ENCODE measurements at places on chromosomes 5 and 9.
A peak's percentile ranks its signal among the peaks of the same experiment; 100 is the strongest.

GRCh38 chr5:150517272-150518152 is 9.6 kb downstream of the NDST1 start:
- DNase-seq = peak; percentile 96

DNA sequence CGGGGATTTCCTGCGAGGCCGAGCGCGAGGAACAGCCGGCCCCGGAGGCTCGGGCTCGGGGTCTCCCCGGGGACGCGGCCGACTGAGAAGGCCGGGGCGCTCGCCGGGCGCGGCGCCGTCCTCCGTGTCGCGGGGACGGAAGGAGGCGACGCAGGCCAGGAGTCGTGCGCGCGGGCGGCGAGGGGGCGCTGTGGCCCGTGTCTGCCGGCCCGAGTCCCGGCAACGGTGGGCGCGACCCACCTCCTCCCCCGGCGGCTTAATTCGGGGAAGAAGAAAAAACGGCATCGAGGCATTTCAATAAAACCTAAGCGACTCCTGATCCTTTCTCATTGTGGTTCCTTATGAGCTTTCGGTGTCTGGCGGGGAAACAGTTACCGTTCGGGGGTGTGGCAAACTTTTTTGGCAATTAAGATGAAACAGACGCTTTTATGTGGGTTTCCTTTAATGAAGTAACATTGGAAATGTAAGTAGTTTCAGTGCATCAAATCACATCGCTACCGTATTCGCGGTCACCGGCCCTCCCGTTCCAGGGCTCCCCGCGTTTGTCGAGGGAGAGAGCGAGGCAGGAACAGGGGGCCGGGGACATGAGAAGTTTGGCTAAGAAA is 3.7 kb upstream of the IRX2 start:
- no peak for DNase-seq

DNA sequence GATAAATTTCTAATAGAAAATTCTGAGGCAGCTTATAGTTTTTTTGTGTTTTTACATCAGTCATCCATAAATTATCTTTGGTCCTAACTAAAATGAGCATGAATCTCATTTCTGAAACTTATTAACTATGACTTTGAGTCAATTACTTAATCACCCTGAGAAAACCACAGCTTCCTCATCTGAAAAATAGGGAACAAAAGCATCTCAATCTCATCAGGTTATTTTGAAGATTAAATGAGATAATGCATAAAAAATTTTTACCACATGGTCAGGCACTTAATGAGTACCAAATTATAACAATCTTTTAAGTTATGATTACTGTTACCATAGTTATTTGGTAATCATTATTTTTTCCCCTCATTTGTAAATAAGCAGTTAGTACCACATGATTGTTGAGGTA is 279.1 kb downstream of the MAST4 start:
- no peak for DNase-seq

GRCh38 chr5:152551061-152551460 is 146.0 kb upstream of the NMUR2 start:
- no peak for DNase-seq

DNA sequence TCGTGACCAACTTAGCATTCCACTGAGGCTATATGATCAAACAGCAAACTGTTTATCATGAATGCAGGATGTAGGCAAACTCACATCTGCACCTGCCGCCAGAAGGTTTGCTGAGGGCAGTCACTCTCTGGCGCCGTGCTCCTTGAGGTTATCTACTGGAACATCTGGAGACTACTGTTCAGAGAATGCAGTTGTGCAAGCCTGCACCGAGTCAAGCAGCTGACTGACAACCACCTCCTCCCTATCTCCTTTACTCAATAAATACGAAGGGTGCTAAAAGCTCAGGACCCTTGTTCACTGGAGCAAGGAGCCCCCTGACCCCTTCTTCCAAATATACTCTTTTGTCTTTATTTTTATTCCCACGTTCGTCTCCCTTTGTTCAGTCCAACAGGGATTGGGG is 27.1 kb downstream of the CCDC125 start:
- no peak for DNase-seq

- no peak for DNase-seq
These were observed 113.2 kb downstream of the SEC61B start for GRCh38 chr9:99335280-99335679.

- DNase-seq = no peak
These were observed 19.8 kb downstream of the TDRD7 start for GRCh38 chr9:97431549-97432143.

- DNase-seq = no peak
These were observed 4.0 kb downstream of the CAMSAP1 start for GRCh38 chr9:135903358-135903656.

- no peak for DNase-seq
These were observed 87.6 kb upstream of the ANKRD55 start for GRCh38 chr5:56320686-56321085.

DNA sequence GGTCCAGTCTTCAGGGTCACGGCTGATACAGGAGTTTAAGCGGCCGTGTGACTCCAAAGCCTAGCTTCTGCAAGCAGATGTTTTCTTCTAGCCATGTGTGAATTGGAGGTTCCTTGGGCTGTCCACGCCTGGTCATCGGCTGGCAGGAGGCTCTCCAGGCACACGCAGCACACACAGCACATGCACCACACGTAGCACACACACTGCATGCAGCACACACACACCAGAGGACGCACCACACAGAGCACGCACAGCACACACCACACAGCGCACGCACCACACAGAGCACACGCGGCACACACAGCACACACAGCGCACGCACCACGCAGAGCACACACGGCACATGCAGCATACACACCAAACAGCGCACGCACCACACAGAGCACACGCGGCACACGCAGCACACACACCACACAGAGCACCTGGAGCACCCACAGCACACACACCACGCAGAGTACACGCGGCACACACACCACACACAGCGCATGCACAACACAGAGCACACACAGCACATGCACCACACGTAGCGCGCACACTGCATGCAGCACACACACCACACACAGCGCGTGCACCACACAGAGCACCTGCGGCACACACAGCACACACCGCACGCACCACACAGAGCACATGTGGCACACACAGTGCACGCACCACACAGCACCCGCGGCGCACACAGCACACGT is 234.3 kb downstream of the FANCC start:
- DNase-seq = no peak

- DNase-seq = peak; percentile 91
These were observed 21.3 kb upstream of the ANKRD34B start for GRCh38 chr5:80591352-80591751.

GRCh38 chr5:101991486-101991885 is 304.6 kb downstream of the SLCO4C1 start:
- DNase-seq = no peak

GRCh38 chr5:96113170-96113939 is 151.7 kb upstream of the ELL2 start:
- no peak for DNase-seq

DNA sequence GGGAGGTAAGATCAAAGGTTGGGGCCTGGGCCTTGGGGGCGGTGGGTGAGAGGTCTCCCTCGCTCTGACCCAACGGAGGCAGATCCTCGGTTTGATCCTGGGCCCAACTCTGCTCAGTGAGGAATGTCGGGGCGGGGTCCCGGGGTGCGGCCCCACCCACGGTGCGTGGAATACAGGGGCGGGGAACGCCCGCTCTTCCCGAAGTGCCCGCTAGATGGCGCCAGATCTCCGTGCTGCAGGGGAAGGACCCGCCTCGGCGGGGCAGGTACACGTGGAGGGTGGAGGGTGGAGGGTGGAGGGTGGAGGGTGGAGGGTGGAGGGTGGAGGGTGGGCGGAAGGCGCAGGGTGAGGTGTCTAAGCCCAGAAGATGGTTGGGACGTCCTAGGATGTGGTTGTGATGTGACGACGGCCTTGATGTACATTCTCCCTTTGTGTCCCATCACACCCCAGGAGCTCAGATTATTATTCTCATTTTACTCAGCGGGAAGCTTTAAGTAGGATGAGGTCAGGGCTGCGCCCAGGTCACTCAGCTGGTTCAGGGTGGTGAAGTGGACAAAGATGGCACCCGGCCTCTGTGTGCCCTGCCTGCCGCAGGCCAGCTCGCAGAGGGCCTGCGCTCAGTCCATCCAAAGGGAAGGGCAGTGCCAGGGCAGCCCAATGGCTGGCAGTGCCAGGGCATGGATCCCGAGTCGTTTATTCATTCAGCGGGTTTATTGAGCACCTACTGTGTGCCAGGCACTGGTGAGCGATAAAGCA is 9.4 kb upstream of the RPS14 start:
- peak; percentile 74 for DNase-seq

GRCh38 chr9:86097510-86098224 is 1.7 kb downstream of the GOLM1 start:
- no peak for DNase-seq

DNA sequence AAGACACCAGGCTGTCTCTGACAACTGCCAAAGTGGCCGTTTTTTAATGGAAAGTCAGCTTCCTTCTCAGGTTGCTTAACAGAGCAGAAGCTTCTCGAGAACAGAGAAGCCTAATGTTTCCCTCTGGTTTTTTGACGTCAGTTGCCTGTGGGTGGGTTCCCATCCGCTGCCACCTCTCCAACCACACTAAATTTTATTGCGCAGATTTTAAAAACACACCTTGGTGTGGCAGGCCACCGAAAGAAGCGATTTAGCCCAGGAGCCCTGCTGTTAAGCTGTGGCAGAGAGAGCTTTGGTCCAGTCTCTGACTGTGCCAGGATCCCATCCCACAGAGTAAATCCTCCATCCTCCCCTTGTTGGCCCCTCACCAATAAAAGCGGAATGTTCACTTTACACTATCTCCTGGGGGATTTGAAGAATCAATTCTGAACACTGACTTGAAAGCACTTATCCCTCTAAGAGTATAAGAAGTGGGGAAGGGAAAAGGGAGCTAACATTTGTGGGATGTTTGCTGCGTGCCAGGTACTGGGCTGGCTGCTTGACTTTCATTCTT is 181.6 kb downstream of the AOPEP start:
- no peak for DNase-seq

- DNase-seq = no peak
These were observed 9.0 kb upstream of the QSOX2 start for GRCh38 chr9:136254381-136255165.

DNA sequence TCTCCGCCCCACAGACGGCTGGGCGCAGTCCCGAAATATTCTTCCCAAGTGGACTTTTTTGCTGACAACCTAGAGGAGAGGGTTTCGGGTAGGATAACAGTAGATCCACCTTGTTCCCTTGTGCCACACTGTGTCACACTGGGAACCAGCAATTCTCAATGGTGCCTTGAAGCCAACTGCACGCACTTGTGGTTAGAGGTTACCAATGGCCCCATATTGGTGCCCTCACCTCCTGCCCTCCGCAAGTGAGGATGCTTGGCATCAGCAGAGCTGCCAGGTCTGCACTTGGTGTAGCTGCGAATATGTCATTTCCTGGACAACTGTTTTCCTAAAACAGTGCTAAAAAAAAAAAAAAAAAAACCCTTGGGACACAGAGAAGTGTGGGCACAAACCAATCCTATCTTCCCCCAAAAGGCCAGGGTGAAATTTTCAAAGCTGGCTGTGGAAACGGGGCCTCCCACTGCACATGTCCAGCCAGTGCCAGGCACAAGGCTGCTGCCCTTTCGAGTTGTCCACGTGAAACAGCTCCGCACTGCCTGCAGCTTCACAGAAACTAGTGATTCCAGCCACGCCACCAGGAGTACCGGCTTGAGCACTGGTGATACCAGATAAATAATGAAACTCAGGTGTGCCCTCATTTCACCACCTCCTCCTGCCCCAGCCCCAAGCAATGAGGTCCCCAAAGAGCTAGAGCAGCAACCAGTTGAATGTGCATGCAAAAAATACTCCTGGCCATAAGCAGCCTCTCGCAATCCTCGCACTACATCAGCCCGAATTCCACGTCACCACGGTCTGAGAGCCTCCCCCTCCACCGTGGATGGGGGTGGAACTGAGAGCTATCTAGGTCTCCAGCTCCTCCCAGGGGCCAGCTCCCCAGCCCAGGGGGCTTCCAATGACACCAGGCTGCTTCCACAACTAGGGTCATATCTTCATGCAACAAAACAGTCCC is 51.2 kb downstream of the USP20 start:
- no peak for DNase-seq

DNA sequence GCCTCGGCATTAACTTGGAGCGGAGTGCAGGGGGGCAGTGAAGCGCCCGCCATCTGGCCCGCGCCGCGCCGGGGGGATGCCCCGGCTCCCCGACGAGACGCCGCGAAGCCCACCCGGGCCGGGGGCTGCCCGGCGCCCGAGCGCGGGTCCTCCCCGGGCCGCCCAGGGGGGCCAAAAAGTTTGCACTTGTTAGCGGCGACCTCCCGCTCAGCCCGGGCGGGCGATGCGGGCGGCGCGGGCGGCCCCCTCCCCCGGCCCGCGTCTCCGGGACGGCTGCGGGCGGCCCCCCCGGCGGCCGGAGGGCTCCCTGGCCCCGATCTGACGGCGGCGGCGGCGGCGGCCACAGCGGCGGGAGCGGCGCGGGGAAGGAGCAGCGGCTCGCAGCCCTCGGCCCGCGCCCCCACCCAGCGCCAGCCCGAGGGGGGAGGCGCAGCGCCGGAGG is at the start of gene NTNG2:
NTNG2 (plus strand) TSS at position 316 of the 442 bp plus-strand sequence. CDS start 4,774 bp downstream, outside the sequence.
- no peak for DNase-seq

- DNase-seq = no peak
These were observed 166.1 kb downstream of the HACD4 start for GRCh38 chr9:20865347-20865746.

DNA sequence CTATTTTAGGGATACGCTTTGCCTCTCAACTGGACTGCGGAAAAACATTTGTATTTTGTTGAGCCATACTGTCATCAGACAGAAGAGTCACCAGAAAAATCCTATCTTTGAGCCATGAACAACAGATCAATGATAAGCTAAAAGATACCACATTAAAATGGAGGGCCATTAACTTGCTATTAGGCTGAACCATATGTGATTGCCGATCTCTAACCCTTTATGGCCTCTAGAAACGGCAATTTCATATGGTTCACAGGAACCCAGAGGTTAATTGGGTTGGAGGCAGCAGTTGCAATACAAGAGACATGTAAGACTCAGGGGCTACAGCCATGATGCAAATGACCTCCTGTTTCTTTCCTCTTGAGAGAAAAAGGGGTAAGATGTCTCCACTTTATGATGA is 69.8 kb downstream of the MYO10 start:
- no peak for DNase-seq

- no peak for DNase-seq
These were observed 716.5 kb downstream of the MTRR start for GRCh38 chr5:8585230-8586018.

DNA sequence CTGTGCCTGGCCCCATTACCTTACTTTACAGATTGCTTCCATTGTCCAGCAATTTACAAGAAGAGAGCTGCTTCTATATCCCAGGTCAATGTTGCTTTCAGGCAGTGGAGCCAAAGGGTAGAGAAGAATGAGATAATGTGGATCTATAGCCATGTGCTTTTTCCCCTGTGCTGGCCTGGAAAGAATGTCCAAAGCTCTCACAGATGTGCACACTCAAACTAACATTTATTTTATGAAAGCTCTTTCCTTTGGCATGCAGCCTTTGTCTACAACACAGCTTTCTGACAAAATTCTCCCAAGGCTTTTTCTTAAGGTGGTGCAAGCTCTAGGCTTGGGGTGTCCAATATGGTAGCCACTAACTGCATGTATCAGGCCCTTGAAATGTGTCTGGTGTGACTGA is 217.3 kb downstream of the LRRC70 start:
- DNase-seq = no peak
